ENCODE measurements at places on chromosomes 5 and 9.

GRCh38 chr9:13364271-13365000 is 84.9 kb upstream of the MPDZ start:
- no peak for DNase-seq

GRCh38 chr5:7827610-7828009 is 23.3 kb downstream of the CFAP90 start:
- DNase-seq, result no peak

- DNase-seq, result no peak
Observed at GRCh38 chr5:96051401-96051830, 89.8 kb upstream of the ELL2 start.

GRCh38 chr9:123514766-123515165 is 158.8 kb downstream of the CRB2 start:
- no peak for DNase-seq

GRCh38 chr5:77937015-77937908 is 161.1 kb upstream of the TBCA start:
- DNase-seq, result no peak

DNA sequence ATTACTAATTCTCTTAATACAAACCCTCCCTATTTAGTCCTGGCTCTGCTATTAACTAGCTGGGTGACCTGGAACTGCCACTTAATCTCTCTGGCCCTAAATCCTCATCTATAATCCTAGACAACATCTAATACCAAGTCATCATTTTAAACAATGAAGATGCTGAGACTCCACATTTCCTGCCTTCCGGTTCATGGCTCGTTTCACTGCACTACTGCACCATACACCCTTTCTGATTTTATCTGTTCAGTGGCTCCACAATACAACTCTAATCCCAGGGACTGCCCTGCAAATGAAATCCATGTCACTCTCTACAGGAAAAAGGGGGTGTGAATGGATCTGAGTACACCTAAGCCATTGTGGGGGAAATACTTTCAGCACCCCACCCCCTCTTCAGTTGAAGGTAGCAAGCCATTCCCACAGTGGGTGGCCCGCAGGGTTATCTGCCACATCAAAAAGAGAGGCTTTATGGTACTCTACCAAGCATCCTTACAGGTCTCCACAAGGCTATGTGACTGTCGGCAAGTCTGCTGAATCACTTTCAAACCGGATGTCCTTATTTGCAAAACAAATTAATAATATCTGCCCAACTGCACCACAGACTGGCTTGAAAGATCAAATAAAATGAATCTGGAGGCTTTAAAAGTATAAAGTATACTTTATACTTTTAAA is 89.5 kb downstream of the EPB41L4A start:
- no peak for DNase-seq

DNA sequence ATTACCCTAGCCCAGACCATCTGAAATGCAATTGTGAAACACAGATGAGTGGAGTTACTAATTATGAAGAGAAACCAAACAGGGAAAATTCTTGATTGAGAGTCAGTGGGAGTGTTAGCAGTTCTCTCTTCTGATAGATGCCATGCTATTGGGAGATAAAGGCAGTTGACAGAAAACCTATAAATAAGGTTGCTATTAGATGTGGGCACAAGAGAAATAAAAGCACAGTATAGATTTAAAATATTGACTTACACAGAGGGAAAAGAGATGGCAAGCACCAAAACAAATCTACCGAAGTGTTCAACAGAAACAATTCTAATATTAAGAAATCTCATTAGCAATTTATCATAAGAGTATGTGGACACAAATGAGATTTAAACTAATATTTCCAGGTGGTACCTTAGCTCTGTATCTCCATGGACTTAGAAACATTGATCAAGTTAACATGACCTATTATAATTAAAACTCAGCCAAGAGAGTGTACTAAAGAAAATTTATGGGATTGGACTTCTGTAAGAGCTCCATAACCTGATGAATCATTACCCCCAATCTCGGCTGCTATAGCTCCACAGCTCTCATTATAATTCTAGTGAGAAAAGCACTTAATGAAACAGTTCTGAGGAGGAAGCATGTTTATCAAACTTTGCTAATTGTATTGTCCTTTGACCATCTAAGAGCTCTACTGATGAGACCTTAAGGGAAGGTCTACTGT is 665.0 kb upstream of the RIOK2 start:
- DNase-seq, result no peak

GRCh38 chr9:126692041-126692758 is 78.5 kb downstream of the LMX1B start:
- DNase-seq, result peak; percentile 4

All from BE2C (cell line).